ENCODE measurements at places on chromosomes 11 and 22.

GRCh38 chr22:22823131-22823810, 64.3 kb upstream of the IGLL5 start:
- no peak for DNase-seq

- DNase-seq = no peak
Observed at GRCh38 chr22:20741634-20742581, 32.0 kb upstream of the SERPIND1 start.

GRCh38 chr11:128628325-128628673, 40.9 kb upstream of the ETS1 start:
- no peak for DNase-seq

- no peak for DNase-seq
Observed at GRCh38 chr11:44116234-44116830, 20.9 kb downstream of the EXT2 start.

GRCh38 chr22:47196881-47197772, 434.7 kb downstream of the TBC1D22A start:
- no peak for DNase-seq

- no peak for DNase-seq
Observed at GRCh38 chr22:22421392-22421791, 87.2 kb downstream of the ZNF280B start.

DNA sequence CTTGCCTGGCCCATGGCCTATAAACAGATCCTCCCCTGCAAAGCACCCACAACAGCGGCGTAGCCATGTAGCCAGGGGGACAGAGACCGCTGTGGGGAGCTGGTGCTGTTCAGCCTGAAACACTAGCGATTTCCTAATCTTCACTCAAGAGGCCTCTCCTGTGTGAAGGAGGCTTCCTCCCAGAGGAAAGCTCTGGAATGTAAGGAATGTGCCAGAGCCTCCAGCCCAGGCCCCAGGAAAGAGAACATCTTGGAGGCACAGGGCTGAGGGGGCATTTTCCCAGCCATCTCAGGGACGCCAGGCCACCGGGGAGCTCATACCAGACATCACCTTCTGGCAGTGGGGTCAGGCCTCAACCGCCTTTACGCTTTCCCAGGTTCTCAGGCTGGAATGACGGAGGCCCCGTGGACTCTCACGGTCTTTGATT, 24.0 kb downstream of the MIAT start:
- no peak for DNase-seq

DNA sequence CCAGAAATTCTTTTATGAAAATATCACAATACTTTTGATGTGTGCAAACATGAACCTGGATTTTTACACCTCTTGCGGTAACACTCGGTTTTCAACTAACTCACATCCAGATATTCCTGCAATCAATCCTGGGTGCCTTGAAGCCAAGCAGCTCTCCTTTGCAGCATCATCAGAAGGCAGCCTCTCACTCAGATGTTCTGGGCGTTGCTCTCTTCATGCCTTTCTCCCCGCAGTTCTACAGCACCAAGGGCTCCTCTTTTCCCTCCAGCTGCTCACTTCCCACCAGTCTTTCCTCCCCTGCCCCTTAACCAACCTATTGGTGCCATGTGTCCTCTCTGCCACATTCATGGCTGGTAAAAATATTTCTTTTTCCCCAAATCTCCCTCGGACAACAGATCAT, 2.9 kb downstream of the FAM181B start:
- DNase-seq = no peak

DNA sequence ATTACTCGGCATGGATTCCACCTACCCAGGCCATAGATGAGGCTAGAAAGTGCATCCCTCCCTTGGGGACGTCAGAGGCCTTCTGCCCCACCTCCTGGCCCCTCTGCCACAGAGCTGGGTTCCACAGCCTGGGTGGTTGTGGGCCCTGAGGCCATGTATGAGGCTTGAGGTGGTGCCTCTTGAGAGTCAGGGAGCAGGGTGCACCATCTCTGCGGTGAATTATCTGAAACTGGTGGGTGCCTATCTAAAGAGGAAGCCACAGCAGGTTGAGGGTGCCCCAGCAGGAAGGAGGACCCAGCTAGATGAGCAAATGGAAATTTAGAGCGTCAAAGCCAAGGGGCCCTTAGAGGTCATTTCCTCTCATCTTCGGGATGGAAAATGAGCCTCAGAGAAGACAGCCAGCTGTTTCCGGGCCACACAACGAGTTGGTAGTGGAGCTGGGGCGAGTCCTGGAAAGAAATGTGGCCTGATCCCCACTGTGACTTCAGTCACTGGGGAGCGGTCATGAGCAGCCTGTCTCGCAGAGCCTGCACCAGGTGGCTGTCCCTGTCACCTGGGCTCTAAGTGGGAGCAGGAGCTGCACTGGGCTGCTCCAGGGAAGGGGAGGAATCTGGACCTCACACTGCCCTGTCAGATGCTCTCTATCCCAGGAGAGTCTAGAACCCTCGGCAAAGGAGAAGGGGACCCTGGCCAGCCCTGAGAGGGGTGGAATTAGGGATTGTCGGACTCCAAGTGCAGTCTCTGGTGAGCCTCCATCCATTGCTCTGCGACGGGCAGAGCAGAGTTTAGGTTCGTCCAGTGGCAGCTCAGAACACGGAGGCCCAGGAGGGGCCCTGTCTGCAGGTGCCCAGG, 7.3 kb downstream of the ADORA2A start:
- DNase-seq = peak; percentile 43

DNA sequence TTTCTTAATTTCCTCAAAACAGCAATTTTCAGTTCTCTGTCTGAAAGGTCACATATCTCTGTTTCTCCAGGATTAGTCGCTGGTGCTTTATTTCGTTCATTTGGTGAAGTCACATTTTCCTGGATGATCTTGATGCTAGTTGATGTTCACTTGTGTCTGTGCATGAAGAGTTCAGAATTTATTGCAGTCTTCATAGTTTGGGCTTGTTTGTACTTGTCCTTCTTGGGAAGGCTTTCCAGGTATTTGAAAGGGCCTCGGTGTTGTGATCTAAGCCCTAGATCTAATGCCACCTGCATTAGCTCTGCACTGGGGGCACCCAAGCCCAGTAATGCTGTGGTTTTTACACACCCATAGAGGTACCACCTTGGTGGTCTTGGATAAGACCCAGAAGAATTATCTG, 228.9 kb downstream of the GUCY1A2 start:
- no peak for DNase-seq

DNA sequence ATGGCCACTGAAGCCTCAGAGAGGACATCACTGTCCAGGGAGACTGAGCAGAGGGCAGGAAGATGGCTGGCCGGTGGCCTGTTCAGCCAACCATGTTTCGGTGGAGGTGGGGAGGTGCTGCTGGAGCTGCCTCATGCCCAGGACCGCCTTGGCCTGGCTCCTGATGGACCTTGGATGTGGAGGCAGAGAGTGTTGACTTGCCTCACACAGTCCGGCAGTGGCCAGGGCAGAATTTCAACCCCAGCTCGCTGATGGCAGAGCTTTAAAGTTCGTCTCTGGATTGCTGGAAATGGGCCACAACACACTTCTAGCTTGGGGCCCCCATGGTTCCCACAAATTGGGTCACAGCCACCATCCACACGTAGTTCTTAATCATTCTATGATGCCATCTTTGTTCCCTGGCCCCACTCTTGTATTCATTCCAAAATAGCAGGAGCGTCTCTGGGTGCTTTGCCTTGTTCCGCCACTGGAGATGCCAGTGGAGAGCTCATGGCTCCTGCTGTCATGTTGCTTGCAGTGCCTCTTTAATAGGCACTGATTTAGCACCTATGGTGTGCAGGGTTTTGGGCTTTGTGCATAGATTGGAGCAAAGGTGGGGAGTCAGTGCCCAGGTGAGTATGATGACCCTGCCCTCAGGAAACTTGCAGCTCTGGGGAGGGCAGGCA, 5.6 kb downstream of the MAPK8IP1 start:
- no peak for DNase-seq

DNA sequence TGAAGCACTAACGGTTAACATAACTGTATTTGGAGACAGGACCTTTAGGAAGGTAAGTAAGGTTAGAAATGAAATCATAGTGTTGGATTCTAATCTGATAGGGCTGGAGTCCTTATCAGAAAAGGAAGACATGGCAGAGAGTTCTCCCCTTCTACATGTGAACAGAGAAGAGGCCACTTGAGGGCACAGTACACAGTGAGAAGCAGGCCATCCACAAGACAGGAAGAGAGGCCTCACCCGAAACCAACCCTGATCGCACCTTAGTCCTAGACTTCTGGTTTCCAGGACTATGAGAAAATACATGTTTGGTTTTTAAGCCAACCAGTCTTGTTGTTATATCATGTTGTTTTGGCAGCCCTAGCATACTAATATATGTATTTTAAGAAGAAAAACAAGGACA, 170.0 kb downstream of the LRRC4C start:
- DNase-seq = no peak

- no peak for DNase-seq
Observed at GRCh38 chr11:109641549-109641948, 219.6 kb downstream of the C11orf87 start.

GRCh38 chr11:3375552-3375951, 3.4 kb downstream of the ZNF195 start:
- DNase-seq = no peak

DNA sequence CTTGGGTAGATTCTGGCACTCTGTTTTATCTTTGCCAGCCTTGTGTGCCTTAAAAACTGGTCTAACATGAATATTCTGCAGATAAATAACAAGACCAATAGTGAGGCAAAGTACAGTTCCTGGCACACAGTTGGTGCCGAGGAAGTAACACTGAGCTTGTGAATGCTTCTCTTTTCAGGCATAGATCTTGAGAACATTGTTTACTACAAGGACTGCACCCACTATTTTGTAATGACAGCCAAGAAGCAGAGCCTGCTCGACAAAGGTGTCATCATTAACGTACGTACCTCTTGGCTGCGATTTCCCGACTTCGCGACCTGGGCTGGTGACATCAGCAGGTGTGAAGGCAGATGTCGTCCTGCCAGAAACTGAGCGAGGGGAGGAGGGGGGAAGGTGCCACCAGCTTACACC, 105.7 kb downstream of the MICAL2 start:
- no peak for DNase-seq

- DNase-seq = no peak
Observed at GRCh38 chr11:61862714-61863547, 28.4 kb downstream of the FADS3 start.

- DNase-seq = peak; percentile 80
Observed at GRCh38 chr22:45212992-45213751, 27.5 kb downstream of the KIAA0930 start.

DNA sequence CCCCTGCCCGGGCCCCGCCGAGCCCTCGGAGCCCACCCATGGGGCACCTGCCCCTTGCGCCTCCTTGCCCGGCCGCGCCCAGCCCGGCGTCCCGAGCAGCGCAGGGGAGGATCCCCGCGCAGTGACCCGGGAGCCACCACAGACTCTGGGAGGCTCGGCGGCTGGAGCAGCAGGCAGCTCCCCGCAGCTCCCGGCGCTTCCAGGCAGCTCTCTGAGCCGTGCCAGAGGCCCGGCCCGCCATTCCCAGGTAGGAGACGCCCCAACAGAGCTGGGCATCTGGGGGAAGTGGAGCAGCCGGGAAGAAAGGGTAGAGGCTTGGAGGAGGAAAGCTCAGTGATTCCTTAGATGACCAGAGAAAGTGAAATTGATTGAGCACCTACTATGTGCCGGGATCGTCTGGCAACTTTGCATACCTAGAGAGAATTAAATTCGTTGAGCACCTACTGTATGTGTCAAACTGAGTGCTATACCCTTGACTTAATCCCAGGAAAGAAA, 670 bp downstream of the RASD2 start:
- DNase-seq = no peak

- no peak for DNase-seq
Observed at GRCh38 chr22:42945736-42946135, 69.2 kb downstream of the PACSIN2 start.

- no peak for DNase-seq
Observed at GRCh38 chr11:110508786-110509185, 79.0 kb downstream of the FDX1 start.

GRCh38 chr11:8025123-8025522, 38.0 kb downstream of the EIF3F start:
- DNase-seq = no peak

DNA sequence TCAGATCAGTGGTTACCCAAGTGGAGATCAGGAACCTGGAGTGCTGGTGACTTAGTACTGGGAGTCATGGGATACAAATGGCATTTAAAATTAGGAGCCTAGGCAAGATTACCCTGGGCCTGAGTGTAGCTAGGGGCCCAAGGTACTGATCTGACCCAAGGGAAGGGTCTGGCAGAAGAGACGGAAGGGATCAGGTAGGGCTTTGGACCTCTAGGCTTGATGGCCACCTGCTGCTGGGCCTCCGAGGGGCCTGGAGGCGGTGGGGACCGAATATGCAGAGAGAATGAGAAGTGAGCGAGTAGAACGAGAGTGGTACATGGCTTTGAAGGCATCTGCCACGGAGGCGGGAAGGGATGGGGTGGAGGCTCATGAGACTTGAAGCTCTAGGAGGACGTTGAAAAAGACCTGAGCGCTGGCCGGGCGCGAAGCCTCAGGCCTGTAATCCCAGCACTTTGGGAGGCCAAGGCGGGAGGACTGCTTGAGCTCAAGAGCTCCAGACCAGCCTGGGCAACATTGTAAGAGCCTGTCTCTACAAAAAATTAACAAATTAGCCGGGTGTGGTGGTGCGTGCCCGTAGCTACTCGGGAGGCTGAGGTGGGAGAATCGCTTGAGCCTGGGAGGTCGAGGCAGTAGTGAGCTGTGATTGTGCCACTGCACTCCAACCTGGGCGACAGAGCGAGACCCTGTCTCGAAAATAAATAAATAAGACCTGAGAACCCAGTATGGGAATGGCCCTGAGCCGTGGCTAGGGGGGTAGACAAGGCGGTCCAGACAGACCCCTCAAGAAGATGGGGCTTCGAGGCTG, 563 bp upstream of the PPIL2 start:
- no peak for DNase-seq

- DNase-seq = peak; percentile 14
Observed at GRCh38 chr11:49851971-49852389, 100.2 kb upstream of the OR4C13 start.

DNA sequence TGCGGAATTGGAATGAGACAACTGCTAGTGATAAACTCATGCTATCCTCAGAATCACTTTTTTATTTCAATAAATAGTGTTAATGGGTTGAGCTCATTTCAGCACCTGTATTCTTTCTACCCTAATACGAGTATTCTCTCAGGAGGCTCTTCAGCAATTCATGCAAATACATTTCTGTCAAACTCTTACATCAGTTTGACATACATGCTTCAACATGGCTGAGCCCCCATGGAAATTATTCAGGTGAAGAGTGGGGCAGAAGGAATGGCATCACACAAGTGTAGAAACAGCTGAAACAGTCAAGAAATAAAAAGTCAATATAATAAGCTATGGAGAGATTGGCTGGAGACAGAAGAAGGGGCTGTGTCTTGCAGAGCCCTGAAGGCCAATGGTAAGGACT, 77.8 kb upstream of the SNX19 start:
- no peak for DNase-seq
